ENCODE measurements at places on chromosomes 7 and 10.

- DNase-seq, result no peak
Observed at GRCh38 chr7:139152149-139152548, 42.6 kb upstream of the ZC3HAV1 start.

GRCh38 chr10:130820880-130821482 lies 490.5 kb downstream of the TCERG1L start:
- no peak for DNase-seq

- no peak for DNase-seq
Observed at GRCh38 chr10:30215623-30216022, 133.5 kb downstream of the MTPAP start.

DNA sequence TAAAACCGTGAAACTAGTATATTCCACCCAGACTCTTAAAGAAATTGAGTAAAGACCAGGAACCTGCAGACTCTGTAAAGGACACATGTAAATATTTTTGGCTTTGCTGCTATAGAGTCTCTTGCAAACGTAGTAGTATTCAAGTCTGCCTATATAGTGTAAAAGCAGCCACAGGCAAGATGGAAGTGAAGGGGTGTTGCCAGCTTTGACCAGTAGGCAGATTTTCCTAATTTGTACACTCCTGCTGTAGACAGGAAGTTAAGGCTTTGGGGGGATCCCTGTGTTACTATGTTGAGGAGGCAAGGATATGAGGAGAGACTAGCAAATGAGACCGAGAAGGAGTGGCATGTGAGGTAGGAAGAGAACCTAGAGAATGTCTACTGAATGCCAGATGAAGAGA lies 27.7 kb downstream of the WAC start:
- no peak for DNase-seq

DNA sequence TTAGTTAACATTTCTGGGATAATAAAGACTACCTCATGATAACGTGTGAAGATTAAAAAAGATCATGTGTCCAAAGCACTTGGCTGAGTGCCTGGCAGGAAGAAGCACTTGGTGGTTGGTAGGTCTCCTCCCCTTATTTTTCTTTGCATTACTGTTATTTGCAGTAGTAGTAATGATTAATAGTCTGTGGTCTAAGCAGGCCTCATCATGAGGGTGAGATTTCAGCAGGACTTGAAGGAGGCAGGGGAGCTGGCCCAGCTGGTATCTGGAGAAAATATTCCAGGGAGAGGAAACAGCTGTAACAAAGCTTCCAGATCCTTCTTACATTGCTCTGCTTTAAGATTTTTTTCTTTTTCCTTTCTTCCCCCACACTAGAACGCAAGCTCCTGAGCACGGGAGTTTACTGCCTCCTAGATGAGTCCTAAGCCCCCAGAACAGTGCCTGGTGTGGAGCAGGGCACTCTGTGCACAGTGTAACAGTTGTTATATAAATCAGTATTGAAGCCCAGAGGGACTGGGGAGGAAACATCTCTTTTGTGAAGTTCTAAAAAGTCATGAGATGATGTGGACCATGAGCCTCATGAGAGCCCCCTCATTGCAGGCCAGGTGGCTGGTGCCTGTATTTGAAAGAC lies 31.1 kb upstream of the RHEB start:
- DNase-seq, result no peak

- no peak for DNase-seq
Observed at GRCh38 chr7:92723205-92723604, 113.2 kb downstream of the CDK6 start.

GRCh38 chr10:55374060-55374459 lies 573.0 kb upstream of the PCDH15 start:
- DNase-seq, result no peak

- DNase-seq, result no peak
Observed at GRCh38 chr10:31018962-31019361, 12.7 kb downstream of the ZNF438 start.

DNA sequence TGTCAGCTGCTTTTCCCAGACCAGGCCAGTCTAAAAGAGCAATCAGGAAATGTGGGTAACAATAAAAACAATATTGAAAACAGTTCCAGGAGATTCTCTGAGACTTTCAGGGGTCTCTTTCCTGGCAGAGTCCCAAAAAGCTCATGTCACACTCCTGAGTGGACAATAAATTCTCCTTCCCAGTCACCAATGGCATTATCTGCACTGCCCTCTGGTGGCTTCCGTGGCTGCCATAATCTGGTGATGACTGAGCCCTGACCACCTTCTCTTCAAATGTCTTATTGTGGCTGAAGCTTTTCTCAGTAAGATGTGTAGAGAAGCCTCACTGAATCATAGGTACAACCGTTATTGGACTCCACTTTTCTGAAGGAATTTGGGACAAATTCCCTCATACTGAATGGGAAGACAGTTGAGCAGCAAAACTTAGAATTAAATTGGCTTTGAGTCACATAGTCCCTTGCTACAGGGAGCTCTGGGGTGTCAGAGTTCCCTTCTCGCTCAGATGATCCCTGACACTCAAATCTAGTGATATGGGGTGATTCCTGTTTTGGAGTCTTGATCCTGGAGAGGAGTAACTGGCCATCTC lies 24.4 kb upstream of the ASAH2 start:
- no peak for DNase-seq

- DNase-seq, result no peak
Observed at GRCh38 chr7:2663121-2663886, 24.7 kb upstream of the AMZ1 start.

DNA sequence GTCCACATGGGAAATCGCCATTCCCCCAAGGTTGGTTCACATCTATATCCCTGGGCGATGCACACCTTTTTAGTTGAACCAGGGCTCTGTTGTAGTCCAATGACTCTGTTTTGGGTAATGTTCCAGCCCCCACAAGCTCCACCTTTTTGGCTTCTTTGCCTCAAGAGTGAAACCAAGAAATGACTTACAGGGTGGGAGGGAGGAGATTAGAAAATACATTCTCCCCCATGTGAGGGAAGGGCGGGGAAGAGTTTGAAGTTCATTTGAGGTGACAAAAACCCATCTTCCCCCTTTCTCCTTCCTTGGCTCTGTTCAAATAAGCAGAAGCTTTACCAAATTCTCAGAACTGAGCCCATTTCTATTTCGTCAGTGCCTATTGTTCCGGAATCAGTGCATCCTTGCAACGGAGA lies 82.8 kb downstream of the GATA3 start:
- no peak for DNase-seq

DNA sequence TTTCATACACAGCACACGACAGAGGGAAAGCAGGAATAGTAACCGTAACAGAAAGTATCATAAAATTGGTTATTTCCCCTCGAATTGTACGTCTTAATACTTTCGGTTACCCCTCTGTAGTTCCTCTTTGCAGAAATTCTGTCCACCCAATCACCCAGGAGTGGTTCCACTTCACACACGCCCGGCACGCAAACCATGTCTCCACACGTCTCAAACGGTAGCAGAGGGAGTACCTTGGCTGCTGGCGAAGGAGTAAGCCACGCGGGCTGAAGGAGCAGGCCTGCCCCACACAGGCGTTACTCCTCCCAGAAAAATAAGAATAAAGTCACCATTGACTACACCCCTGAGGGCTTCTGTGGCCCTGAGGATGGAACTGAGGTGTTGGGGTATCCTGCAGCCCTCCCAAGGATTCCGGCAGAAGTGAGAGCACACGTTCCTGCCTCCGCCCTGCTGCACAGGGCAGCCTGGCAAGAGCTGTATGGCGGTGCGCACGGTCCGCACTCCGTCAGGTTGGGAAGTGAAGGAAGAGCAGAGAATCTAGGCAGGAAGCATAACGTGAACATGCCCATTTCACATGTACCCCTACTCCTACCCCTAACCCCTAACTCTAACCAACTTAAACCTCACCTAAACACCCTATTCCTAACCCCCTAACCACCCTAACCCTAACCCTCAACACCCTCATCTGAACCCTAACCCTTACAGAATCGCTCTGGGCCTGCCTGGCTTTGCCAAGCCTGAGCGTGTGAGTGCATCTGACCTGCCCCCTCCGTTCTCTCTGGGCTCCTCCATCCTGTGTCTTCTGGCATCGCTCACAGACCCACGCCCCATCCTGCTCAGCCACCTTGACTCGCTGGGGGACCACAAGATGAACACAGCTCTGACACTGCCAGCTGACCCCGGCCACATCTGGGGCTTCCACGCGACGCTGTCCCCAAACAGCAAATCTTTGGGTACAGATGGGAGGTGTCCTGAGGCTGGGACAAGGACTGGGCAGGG lies 18.2 kb downstream of the GPR146 start:
- no peak for DNase-seq

DNA sequence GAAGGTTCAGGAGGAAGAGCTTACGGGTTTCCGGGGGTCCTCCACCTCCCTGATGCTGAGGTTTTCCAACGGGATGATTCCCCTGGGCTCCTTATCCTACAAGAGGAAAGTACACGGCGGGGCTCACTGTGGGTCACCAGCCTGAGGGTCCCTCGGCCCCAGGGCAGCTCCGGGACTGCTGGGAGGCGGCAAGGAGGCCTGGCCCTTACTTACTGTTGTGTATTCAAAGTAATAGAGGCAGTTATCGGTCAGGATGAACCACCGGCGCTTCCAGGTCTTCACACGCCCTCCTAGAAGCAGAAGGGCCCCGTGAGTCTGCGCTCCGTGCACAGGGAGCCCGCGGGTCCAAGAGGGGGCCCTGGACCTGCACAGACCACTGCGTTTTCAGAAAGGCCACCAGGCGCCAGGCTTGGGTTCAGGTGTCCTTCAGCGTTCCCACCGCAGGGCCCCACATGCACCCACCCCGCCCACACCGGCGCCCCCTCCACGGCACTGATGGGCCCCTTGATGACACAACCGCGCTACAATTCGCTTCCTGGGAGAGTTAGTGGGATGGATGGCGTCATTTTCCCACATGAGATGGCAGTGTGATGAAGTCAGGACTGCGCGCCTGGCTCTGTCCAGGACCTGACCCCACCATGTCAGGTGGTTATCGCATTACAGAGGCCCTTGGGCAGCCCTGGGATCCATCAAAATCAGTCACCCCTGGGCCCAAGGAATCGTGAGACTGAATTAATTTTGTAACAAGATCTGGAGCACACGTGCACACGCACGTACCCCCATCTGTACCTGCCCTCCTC lies 106.7 kb downstream of the CYTH3 start:
- DNase-seq, result no peak

DNA sequence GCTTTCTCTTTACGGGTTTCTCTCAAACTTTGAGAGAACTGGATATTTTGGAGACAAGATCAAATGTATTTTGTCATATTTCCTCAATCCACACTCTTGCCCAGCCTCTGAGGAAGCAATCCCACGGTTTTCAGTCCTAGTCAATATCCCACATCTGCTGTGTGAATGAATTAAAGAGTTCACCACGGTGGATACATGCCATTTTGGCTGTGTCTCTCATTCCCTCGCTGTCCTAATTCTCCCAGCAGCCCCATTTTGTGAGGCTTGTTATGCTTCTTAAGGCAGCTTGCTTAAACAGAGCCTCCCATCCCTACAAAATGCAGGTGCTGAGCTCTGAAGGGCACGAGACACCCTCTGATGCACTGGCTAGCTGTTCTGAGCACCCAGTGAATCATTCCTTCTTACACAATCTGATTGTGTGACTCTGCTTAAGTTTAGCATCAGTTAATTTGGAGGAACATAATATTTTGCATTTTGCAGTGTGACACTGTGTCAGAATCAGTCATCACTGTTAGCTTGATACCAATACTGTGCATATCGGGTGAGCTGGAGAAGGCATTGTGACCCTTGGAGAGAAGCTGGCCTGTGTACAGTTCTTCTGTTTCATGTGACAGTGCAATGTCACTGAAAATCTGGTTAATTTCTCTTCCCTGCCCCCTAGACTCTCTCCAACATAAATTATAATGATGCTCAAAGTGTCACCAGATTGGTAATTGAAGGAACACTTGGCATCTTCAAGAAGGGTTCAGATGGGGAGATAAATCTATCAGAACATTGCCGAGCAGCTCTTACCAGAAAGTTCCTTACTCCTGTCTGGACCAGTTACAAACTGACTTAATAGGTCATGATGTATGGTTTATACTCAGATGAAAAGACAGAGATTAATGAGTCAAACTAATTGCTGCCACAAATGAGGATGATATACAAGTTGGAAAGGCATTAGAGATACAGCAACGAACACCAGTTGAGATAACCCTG lies 103.7 kb upstream of the AOAH start:
- no peak for DNase-seq

- DNase-seq, result no peak
Observed at GRCh38 chr7:43674559-43675436, 54.5 kb downstream of the COA1 start.

GRCh38 chr10:1166828-1167275 lies 110.7 kb downstream of the WDR37 start:
- DNase-seq, result no peak

- DNase-seq, result no peak
Observed at GRCh38 chr10:72099600-72099921, 11.2 kb upstream of the SPOCK2 start.

DNA sequence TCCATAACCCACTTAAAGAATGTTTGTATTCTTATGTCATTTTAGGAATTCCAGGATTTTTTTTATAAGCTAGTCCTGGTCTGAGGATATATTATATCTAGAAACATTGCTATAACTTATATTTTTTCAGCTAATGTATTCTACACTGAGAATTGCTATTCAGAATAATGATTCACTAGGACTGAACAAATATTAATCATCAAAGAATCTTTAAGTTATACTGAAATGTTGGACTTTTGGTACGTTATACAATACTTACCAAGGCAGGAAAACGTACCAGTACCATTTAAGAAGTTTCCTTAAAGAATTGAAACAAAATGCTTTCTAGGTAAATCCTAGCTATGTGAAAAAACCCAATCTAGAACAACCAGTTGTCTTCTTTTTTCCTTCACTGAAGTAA lies 18.4 kb downstream of the PTTG1IP2 start:
- DNase-seq, result no peak

DNA sequence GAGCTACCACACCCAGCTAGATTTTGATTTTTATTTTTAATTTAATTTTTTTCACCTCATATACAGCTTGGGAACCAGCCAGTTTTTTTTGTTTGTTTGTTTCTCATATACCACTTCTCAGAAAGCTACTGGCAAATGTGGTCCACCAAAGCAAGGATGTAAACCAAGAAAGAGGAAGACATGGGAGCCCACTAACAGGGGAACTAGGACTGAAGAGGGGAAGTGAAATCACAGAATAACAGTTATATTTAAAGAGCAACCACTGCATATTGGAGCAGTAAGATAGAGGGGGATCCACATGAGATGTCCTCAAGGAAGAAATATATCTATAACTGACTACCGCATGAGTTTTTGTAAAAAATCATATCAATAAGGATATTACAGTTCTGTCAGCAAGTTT lies 10.5 kb downstream of the CPVL start:
- no peak for DNase-seq

GRCh38 chr7:135971366-135971725 lies 5.8 kb downstream of the MTPN start:
- no peak for DNase-seq

GRCh38 chr10:335151-335800 lies 200.0 kb downstream of the ZMYND11 start:
- no peak for DNase-seq

Data from immature natural killer cell (primary cell).